MG63 (cell line): ENCODE measurements at places on chromosomes 7 and 10. TPM values are rescaled to one million over a fixed set of nuclear protein-coding genes. Genes with fewer than 3 reads are reported as not detected.

- no peak for DNase-seq
These were observed 197.3 kb downstream of the PTEN start for GRCh38 chr10:88060762-88061161.

DNA sequence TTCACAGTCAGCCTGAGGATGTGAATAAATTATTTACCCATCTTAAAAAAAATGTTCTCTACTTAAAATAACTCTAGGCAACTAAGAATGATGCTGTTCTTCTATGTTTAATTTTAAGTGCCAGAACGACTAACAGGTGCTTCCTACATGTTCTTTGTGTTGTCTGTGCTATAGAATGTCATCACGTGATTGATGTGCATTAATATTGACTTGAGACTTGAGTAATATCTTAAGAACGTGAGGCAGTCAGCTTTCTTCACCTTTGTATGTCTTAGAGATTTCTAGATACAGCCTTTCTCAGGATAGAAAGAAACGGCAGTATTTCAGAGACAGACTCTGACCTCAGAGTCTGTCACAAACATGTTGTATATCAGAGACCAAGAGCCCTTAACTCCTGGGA is 274.6 kb downstream of the KCND2 start:
- DNase-seq = no peak

DNA sequence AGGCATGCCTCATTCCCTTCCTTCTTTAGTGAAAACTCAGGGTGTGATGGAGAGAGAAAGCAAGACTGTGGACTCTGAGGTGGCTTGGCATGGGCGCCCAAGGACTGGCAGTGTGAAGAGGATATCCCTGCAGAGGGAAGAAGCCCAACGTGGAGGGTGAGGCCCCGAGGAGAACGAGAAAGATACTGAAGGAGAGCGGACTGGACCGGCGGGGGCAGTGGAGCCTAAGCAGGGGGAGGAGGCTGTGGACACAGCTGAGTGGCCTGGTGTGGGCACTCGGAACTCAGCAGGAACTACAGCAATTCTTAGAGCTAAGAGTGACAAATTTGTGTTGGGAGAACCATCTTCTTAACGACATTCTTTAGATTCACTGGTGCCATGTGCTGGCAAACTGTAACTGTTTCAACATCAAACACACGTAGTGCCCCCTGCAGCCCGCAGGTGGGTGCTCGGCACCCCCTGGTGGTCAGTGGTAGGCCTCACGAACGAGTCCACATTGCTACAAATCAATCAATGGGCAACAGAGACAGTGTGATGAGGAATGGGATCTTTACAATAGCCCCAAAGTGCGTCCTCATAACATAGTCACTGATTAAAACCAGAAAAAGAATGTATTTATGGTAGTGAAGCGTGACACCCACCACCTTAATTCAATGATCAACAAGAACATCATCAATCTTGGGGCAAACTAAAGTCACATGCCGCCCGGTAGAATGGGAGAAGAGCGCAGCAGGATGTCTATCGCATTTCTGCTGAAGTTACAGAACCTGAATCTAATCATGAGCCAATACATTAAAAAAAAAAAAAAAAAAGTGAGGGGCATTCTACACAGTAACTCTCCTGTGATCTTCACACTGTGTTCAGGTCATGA is 2.0 kb upstream of the SFTPA1 start:
- DNase-seq = peak; percentile 20

FAM241B gene
- 4.3 and 6.8 TPM in 2 replicates for total RNA-seq

GRCh38 chr7:143380646-143381426 is at the start of gene ZYX:
Gene ZYX (plus strand): TSS chr7:143381345. CDS start chr7:143381572, 227 bp downstream.
- peak; percentile 93 for DNase-seq

DNA sequence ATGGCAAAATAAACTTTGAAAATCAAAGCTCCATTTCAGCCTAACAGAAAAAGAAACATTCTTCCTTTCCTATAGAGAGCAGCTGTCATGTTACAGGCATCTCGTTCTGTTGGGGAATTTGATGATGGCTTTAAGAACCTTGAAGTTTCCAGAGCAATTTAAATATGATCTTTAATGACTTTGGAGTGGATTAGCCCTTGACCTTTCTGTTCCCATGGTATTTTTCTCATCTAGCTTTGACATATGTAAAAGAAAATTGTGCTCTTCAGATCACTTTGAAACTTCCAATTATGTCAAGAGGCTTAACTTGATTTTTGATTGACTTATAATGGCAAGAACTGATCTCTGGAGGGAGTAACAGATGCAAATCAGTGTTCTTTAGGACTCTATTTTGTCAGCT is 157.6 kb upstream of the SEMA3E start:
- no peak for DNase-seq

FAM25A gene
- total RNA-seq = 12.0 TPM in 1 of 2 replicates, not detected in the other

LRRD1 gene
- total RNA-seq = not detected in 2 replicates

POLD2 gene
- 146 and 186 TPM in 2 replicates for total RNA-seq

TEX36 gene
- total RNA-seq = not detected in 2 replicates

DNA sequence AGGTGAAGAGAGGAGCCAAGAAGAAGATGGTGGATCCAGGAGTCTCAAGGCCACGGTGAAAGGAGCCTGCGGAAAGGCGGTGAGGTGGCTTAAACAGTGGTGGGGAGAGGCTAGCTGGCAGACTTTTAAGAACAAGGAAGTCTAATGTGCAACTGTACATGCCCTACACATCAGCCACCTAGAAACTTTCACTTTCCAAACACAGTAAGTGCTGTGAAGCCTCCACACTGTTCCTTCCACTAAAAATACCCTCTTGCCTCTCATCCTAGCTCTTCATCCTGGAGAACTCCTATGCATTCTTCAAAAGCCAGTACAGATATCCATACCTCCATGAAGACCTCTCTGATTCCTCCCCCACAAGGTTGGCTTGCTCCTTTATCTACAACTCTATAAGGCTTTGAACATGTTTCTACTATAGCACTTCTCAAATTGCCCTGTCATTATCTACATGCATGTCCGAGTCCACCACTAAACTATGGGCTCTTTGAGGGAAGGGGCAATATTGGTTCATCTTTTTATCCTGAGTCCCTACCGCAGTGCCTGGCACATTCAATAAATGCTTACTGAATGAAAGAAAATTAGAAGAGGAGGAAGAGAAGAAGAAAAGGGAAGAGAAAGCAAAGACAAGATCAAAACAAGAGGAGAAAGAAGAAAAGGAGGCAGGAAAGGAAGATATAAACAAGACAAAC is 54.2 kb downstream of the DNAJC12 start:
- no peak for DNase-seq

COL13A1 gene
- total RNA-seq = 8.6 and 9.1 TPM in 2 replicates

GRCh38 chr10:132443605-132443982 is 46.6 kb downstream of the PWWP2B start:
- peak; percentile 52 for DNase-seq

AGAP5 gene
- total RNA-seq = 1.1 and 3.1 TPM in 2 replicates

- DNase-seq = no peak
These were observed 357.4 kb downstream of the ABCA13 start for GRCh38 chr7:48528646-48529045.

DRGX gene
- 0.07 and 0.10 TPM in 2 replicates for total RNA-seq

DNA sequence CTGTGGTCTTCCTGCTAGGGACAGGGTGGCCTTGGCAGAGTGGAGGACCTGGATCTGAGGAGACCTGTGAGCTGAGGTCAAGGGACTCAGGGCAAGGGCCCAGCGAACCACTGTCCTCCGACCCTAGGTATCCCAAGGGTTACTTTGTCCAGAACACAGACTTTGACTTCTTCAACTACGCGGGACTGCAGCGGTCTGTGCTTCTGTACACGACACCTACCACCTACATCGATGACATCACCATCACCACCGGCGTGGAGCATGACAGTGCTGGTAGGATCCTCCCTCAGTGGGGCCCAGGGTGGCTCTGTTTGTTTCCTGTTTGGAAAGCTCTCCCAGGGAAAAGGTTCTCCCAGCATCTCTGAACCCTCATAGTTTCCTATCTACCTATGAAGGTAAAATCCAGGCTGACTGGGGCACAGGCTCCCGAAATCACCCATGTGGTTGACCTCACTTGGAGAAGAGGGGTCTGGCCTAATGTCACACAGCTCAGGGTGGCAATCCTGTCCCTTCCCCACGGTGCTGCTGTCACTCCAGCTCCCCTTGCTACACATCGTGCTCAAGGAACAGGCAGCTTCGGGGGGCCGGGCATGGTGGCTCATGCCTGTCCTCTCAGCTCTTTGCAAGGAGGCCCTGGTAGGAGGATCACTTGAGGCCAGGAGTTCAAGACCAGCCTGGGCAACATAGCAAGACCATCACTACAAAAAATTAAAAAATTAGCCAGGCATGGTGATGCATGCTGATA is 57.6 kb downstream of the ZNF727 start:
- no peak for DNase-seq

- no peak for DNase-seq
These were observed 18.3 kb downstream of the MMS19 start for GRCh38 chr10:97479939-97480338.

GRCh38 chr7:92076509-92076908 is 57.8 kb downstream of the CYP51A1 start:
- DNase-seq = no peak

GRCh38 chr10:62426086-62426485 is 51.9 kb downstream of the ZNF365 start:
- no peak for DNase-seq

- no peak for DNase-seq
These were observed 6.1 kb upstream of the MEOX2 start for GRCh38 chr7:15692501-15693020.

GRCh38 chr10:51097546-51097945 is 23.3 kb downstream of the PRKG1 start:
- DNase-seq = no peak

TCAF2 gene
- total RNA-seq = 0.72 and 6.2 TPM in 2 replicates

- no peak for DNase-seq
These were observed 101.8 kb downstream of the GNAT3 start for GRCh38 chr7:80410081-80410480.

RHOBTB1 gene
- 8.4 and 13.9 TPM in 2 replicates for total RNA-seq

DNA sequence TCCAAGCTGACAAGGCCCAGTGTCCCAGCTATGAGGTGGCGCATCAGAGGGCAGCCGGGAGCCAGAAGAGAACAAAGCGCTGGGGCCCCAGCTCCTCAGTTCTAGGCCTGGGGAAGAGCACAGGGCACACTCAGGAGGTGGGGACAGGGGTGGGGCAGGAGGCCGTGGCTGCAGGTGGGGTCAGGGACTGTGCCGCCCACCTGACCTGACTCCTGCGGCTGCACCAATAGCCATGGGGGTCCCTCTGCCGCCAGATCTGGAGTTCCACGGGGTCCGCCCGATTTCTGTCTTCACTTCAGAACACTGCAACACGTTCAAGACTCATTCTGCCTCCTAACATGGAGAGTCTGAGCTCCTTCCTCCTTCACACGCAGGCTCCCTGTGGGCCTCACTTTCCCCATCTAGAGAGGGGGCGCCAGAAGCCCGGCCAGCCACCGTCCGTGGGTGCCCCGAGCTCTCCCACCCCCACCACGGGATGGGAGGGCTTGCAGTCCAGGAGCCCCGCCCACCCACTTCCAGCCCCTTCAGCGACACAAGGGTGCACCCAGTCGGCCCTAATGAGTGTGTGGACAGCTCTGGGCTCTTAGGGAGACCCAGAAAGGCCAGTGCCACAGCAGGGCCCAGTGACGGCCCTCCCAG is 278.3 kb downstream of the MAD1L1 start:
- no peak for DNase-seq

GRCh38 chr10:119222537-119222936 is 15.2 kb downstream of the GRK5 start:
- DNase-seq = no peak

DNA sequence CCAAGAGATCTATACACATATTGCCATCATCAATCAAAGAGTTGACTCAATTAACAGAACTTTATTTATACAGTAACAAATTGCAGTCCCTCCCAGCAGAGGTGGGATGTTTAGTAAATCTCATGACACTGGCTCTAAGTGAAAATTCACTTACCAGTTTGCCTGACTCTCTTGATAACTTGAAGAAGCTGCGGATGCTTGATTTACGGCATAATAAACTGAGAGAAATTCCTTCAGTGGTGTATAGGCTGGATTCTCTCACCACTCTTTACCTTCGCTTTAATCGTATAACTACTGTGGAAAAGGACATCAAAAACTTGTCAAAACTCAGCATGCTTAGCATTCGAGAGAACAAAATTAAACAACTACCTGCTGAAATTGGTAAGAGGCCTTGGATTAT is 45.3 kb downstream of the SHOC2 start:
- no peak for DNase-seq

DNA sequence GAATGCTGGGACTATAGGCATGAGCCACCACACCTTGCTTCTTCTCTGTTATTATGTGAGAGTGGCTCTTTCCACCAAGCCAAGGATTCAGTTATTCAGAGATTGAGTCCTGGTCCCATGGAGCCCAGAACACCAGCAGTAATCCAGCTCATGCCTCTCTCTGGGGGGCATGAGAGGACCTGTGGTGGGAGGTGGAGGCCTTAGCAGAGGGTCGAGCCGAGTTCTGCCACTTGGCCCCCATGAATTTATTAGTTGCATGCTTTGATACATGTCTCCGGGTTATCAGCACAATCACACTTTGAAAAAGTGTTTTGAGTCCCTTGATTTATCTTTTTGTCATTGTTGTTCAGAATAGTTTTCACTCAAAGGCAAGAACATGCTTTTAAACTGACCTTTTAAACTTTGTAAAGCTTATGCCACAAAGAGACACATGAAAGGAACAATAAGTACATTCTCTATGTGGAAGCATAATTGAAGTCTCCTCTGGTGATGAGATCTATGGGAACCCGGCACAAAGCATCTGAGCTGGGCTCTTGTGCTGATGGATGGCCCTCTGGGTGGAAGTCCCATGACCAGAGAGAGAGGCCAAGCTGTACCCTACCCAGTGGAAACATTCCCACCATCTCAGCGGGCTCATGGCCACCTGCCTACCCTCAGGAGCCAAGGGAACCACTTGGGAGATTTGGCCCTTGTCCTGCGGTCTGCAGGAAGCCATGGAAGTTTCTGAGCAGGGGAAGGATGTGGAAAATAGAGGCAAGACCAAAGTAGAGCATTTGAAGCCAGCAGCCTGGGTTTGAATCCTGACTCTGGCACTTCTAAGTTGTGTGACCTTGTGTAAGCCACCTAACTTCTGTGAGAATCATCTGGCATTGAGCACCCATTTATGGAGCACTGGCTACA is 53.9 kb downstream of the MINDY4 start:
- no peak for DNase-seq

GRCh38 chr7:22204312-22204711 is 152.6 kb downstream of the RAPGEF5 start:
- DNase-seq = no peak

KNDC1 gene
- 0.92 and 1.5 TPM in 2 replicates for total RNA-seq

CDC14C gene
- 0.12 TPM in 1 of 2 replicates, not detected in the other for total RNA-seq

DNA sequence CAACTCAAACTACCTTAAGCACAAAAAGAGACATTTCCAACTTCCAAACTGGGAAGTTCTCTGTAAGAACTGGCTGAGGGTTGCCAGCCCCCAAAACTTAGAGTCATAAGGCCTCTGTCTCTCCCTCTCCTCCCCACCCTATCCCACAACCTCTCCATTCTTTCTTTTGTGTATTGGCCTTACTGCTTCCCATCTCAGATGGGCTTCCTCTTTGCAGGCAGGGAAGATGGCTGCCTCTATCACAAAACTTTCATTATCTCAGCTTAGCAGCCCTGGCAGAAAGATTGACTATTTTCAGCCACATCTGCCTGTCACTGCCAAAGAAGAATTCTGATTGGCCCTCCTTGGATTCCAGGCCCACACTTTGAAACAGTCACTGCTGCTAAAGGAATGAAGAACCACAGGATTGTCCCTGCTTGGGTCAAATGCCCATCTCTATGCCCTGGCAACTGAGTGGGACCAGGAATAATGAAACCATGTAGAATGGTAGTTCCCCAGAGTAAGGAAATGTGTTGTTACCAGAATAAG is 58.0 kb upstream of the PRKAR2B start:
- no peak for DNase-seq

GRCh38 chr10:127292888-127293287 is 96.5 kb upstream of the INSYN2A start:
- DNase-seq = no peak
